ENCODE measurements at places on chromosomes 12 and 14.

GRCh38 chr12:27610374-27610773, 85.9 kb upstream of the REP15 start:
- DNase-seq = no peak

- DNase-seq = no peak
Measured at GRCh38 chr14:68758301-68758700, 34.6 kb downstream of the ZFP36L1 start.

- DNase-seq = no peak
Measured at GRCh38 chr14:74566174-74567141, 45.6 kb downstream of the LTBP2 start.

GRCh38 chr12:24138041-24138440, 188.6 kb upstream of the SOX5 start:
- no peak for DNase-seq

DNA sequence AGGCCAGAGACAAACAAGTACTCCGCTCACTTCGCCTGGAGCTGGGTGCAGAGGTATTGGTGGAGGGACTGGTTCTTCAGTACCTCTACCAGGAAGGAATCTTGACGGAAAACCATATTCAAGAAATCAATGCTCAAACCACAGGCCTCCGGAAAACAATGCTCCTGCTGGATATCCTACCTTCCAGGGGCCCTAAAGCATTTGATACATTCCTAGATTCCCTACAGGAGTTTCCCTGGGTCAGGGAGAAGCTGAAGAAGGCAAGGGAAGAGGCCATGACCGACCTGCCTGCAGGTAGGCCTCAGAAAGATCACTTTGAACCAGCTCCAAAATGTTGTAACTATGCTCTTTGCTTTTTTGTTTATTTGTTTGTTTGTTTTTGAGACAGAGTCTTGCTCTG, 1.6 kb downstream of the CRADD start:
- no peak for DNase-seq

DNA sequence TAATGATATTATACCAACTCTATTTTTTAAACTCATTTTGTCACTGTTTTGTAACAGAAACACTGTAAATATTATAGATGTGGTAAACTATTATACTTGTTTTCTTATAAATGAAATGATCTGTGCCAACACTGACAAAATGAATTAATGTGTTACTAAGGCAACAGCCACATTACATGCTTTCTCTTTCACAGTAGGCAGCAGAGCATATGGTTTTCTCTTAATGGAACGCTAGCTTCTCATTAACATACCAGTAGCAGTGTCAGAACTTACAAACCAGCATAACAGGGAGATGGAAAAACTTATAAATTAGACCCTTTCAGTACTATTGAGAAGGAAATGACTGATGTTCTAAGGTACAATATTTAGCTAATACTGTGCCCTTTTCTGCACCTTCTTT, 398.8 kb downstream of the PRKD1 start:
- no peak for DNase-seq

GRCh38 chr12:56763753-56764657, 881 bp downstream of the HSD17B6 start:
- DNase-seq = no peak

GRCh38 chr12:56896082-56896481, 38.1 kb downstream of the SDR9C7 start:
- no peak for DNase-seq

GRCh38 chr12:49543221-49543913, 4.5 kb downstream of the KCNH3 start:
- DNase-seq = no peak

DNA sequence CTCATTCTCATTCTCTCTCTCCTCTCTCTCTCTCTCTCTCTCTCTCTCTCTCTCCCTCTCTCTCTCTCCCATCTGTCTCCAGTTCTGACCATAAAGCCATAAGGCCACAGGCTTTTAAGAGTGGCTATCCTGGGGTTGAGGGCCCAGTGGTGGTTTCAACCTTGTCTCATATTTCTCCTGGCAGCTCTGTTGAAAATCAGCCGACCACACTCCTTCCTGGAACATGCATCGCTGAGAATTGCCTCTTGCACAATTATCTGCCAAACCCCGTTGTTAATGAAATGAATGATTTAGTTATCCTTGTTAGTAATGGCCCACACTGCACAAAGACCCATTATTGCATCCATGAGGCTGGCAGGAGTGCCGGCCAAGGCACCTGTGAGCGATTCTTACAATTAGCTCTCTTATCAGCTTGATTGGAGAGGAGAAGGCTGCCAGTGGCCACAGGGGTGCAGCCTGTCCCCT, 30.4 kb upstream of the KCNA5 start:
- DNase-seq = no peak

GRCh38 chr12:54641554-54641953, 6.6 kb downstream of the DCD start:
- no peak for DNase-seq

DNA sequence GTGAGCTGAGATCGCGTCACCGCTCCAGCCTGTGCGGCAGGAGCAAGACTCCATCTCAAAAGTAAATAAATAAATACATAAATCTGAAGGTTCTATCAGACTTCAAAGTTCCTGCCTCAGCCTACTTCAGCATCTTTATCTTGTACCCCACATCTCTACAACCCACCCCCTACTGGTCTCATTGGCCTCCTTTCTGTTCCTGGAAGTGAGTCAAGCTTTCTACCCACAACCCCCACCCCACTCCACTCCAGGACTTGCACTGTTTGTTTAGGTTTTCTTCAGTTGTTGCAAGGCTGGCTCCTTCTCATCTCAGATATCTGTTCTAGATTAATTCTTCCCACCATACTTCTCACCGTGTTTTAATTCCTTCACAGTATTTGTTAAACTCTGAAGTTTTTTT, 714 bp upstream of the PSMC6 start:
- DNase-seq = peak; percentile 17

DNA sequence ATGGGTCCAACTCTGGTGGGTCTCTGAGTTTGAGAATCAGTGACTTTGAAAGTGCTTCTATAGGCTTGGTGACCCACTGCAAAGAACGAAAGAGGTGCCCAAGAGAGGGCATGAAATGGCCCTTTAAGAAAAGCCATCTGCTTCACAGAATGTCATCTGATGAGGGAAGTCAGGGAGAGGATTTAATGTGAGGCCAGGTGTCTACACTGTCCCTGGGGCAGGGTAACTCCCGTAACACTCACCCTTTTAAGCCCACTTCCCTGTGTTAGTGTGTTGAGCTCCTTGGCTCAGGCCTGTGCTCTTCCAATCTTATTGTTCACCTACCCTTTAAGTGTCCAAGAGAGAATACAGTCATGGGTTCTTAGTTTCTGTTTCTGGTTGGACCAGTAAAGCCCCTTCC, 16.4 kb upstream of the SRSF5 start:
- DNase-seq = no peak

DNA sequence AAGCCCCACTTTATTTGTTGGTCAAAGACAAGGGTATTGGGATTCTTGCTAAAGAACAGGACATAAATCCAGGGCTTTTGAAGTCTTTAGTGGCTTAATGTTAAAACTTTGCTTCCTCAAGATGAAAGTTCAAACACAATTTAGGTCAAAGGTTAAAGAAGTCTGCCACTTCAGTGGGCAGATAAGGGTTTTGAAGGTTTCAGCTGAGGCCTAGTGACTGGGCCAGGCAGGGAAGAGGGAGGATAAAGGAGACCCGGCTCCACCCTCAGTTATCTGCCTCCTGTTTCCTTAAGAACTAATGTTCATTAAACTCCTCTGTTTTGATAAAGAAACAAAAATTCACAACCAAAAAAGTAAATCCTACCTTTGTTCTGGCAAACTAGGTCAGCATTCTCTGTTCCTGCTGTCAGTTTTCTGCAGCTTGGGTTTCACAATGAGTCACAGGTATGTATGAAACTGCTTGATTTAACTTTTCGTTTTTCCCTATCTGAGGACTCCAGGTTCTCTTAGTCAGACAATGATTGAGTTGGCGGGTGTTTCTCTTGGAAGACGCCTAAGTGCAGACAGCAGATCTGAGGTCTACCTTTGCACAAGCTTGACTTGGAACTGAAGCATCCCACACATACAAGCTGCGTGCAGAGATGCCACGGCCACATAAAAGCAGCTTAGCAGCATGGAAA, 208.3 kb downstream of the EXOC5 start:
- peak; percentile 80 for DNase-seq

DNA sequence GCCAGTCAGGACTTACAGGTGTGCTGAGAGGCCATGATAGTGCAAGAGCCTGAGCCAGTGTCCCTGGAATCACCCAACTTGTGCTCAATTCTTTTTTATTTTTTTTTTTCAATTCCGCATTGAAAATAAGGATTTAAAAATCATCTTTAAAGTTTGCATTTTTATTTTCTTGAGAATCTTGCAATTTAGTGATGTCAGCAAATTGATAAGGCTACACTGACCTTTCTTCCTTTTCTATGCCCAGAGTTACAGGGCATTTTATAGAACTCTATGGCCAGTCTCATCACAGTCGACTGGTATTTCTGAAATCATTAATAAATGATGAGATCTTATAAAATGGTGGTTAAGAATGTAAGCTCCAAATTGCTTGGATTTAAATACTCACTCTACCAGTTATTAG, 63.3 kb upstream of the PRKD1 start:
- DNase-seq = no peak

DNA sequence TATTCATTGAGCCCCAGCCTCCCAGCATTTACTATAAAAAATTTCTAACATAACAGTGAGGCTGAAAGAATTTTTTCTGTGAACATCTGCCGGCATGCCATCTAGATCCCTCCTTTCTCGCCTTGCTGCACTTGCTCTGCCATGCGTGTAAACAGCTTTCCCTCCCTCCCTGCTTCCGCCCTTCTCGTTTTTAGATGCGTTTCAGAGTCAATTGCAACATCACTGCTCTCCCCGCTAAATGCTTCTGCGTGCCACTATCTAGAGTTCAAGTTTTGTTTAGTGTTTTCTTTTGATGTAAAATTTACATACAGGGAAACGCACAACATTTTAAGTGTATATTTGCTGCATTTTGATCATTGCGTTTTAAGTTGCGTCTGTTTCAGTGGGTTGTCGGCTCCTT, 83.6 kb downstream of the CCDC92 start:
- DNase-seq = no peak

DNA sequence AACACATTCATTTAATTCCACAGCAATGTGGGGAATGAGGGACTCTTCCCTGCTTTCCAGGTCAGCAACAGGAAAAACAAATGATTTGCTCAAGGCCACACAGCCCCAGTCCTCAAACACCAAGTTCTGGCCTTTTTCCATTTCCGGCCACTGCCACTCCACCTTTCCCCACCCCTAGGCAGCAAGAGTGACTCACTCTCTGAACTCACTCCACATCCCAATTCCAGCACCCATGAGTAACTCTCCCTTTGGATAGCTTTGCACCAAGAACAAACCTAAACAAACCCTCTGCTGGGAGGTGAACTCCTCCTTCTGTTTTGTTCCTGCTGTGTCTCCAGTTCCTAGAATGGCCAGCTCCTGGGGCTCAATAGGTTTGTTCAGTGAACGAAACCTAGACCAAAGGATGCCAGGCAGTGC, 30.4 kb upstream of the PLEKHG6 start:
- DNase-seq = no peak

- peak; percentile 60 for DNase-seq
Measured at GRCh38 chr14:61461808-61462275, 140.5 kb downstream of the PRKCH start.

GRCh38 chr14:56996721-56997399, 186.6 kb upstream of the OTX2 start:
- DNase-seq = no peak

DNA sequence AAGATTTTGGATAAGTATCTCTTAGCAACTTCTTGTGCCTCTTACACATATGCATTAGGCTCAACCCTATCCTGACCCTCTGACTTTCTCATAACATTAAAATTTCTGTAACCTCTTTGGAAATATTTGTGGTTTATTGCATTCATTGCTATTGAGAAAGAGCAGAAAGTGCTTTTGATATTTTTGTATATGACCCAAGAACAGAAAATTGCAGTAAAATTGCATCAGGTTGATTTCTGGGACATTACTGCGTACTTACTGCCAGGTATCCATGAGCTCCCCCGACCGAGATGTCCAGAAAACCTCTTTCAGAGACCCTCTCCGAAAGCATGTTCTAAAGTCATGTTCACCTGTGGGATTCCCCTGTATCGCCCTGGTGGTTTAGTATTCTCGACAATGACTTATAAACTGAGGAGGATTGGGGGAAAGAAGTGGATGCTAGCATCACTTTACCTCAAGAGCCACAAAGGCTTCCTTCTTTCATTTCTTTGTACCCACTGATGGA, 14.5 kb upstream of the IL22 start:
- no peak for DNase-seq

- DNase-seq = no peak
Measured at GRCh38 chr14:32004300-32004699, 72.8 kb upstream of the ARHGAP5 start.

GRCh38 chr14:100488057-100488456, 99.2 kb downstream of the BEGAIN start:
- no peak for DNase-seq

GRCh38 chr12:98149691-98150210, 365.6 kb upstream of the TMPO start:
- no peak for DNase-seq

- DNase-seq = no peak
Measured at GRCh38 chr12:72471806-72472205, 199.6 kb downstream of the TRHDE start.

GRCh38 chr14:78319406-78319805, 149.2 kb downstream of the NRXN3 start:
- no peak for DNase-seq

DNA sequence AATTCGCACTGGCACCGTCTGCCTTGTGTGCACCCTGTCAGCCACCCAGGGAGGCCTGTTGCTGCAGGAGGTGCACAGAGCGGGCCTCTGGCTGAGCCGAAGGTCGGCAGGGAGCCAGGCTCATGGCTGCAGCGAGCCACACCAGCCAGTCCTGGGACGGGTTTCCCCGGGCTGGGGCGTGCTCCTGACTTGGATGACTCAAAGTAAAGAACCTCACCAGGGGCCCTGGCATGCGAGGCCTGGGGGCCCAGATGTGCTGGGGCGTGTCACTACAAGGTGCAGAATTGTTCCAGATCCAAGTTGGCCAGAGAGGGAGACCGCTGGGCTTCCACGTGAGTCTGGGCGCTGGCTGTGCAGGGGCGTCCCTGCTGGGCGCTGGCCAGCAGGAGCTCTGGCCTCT, 34.5 kb downstream of the FBRSL1 start:
- no peak for DNase-seq

GRCh38 chr14:58278177-58278576, 20.2 kb upstream of the ARID4A start:
- no peak for DNase-seq

GRCh38 chr14:91890291-91890749, 23.0 kb upstream of the TC2N start:
- DNase-seq = no peak

DNA sequence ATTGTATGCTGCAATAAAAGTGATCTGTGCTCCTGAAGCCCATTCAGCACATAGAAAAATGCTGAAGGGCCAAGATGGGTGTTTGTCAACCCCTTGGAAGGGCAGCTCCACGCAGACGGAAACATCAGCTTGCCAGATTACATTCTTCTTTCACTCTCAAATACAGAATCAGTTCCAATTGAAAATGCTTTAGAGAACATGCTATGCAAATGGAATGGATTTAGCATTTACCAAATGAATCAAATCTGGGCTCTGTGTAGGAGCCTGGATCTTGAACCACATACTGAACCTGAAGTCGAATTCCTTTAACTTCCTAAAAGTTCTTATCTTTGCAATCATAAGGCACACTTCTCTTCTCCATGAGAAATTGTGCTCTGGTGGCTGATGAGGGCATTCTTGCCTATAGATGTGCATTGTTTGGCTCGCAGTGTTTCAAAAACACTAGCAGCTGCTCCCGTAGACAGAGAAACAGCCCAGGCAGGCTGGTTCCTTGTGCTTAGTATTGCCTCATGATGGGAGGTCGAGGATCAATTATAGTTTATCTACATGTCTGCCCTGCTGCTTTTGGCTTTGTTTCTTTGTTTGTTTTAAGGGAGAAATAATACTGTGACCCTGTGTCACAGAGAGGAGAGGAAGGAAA, 489.8 kb upstream of the FLRT2 start:
- no peak for DNase-seq

Measured in T-helper 1 cell (primary cell).